ENCODE measurements at places on chromosomes 16 and 17.

DNA sequence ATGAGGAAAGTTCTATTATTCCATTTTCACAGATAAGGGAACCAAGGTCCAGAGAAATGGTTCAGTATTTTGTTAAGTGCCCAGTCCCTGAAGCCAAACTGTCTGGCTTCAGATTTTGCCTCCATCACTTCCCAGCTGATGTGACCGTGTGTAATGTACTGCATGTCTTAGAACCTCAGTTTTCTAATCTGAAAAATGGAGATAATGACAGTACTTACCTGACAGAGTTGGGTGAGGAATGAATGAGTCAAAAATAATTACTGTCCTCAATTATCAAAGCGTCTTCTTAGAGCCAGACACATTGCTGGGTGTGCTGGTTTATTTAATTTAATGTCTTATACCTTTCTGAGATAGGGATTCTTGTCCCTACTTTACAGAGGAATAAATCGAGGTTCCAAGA is 6.7 kb downstream of the ZNF668 start:
- no peak for DNase-seq

GRCh38 chr16:22948603-22949368 is 134.8 kb downstream of the HS3ST2 start:
- DNase-seq: peak; percentile 22

- DNase-seq: no peak
These were observed 1.8 kb upstream of the RARA start for GRCh38 chr17:40307001-40307730.

GRCh38 chr17:47205419-47205963 is 3.7 kb upstream of the MYL4 start:
- peak; percentile 50 for DNase-seq

DNA sequence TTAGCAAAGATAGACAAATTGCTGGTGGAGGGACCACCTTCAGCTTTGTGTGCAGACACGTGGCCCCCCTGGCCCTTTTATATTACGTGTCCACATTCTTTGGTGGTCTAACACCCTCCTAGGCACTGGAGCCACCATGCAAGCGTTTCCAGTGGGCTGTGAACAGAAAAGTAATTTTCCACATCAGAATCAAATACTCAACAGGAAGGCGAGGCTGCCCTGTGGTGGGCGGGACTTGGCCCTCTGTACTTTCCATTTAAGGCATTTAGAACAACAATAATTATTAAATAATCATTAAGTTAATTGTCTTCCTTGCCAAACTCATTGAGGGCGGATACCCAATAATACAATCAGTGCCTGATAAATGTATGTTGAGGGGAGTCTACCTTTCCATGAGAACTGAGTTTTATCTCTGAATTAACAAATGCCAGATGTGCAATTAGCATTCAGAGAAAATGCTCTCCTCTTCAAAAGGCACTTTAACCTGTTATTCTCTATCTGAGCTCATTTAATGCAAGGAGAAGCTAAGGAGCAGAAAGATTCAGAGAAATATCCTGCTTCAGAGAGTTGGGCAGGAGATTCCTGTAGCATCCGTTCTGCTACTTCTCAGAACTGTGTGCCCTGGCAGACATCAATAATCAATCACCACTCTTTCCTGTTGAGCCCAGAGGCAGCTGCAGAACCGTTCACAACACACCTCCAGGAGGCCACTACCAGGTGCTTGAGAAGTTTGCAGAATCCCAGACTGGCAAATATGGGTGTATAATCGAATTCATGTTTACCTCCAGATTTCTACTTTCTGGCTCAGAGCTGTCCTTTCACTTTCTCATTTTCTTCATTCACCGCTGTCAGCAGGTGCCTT is 109.4 kb downstream of the CMIP start:
- no peak for DNase-seq

- no peak for DNase-seq
These were observed 82.7 kb upstream of the ASIC2 start for GRCh38 chr17:33375783-33376182.

- DNase-seq: no peak
These were observed 6.1 kb upstream of the MXRA7 start for GRCh38 chr17:76716839-76717215.

- no peak for DNase-seq
These were observed 52.2 kb downstream of the TRARG1 start for GRCh38 chr17:1331708-1332107.

- peak; percentile 43 for DNase-seq
These were observed 8.0 kb downstream of the FLYWCH1 start for GRCh38 chr16:2919511-2920255.

GRCh38 chr17:9343516-9343915 is 232.1 kb downstream of the STX8 start:
- DNase-seq: no peak

DNA sequence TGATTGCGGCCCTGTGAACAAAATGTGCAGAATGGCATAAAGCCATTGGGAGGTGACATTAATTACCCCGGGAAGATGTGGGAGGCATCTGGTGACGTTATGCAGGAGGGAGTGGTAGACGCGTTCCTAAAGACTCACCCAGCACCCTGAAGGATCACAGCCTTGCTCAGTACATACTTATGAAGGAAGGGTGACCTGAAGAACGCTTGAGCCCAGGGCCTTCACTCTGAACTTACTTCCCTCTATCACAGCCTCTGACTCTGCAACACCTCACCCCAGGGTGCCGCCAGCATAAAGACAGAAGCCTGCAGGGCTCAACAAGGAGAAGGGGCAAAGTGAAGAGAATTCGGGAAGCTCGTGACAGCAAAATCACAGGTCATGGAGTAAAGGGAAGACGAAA is 9.4 kb downstream of the MFSD6L start:
- DNase-seq: no peak

GRCh38 chr17:44970136-44970741 is 2.1 kb upstream of the C1QL1 start:
- DNase-seq: no peak

GRCh38 chr17:49676276-49676868 is 1.5 kb downstream of the SPOP start:
- no peak for DNase-seq

DNA sequence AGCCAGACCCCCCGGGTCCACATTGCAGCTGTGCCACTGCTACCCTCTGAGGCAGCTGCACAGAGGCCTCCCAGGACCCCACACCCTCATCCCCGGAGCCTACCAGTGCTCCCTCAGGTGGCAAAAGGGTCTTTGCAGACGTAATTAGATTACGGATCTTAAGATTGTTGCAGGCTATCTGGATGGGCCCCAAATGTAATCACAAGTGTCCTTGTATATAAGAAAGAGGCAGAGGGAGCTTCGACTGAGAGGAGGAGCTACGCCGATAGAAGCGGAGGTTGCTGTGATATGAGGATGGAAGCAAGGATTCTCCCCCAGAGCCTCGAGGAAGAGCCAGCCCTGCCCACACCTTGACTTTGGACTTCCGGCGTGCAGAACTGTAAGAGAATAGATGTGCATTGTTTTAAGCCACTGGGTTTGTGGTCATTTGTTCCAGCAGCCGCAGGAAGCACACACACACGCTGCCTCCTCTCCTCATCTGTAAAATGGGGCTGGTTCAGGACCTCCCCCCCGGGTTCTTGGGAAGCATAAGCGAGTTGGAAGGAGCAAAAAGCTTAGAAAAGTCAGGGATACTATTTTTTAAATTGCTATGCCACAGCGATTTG is 10.5 kb upstream of the RAI1 start:
- DNase-seq: no peak

GRCh38 chr16:52271088-52271750 is 275.7 kb downstream of the TOX3 start:
- no peak for DNase-seq

- DNase-seq: no peak
These were observed 332.8 kb upstream of the DYNLRB2 start for GRCh38 chr16:80208015-80208414.

DNA sequence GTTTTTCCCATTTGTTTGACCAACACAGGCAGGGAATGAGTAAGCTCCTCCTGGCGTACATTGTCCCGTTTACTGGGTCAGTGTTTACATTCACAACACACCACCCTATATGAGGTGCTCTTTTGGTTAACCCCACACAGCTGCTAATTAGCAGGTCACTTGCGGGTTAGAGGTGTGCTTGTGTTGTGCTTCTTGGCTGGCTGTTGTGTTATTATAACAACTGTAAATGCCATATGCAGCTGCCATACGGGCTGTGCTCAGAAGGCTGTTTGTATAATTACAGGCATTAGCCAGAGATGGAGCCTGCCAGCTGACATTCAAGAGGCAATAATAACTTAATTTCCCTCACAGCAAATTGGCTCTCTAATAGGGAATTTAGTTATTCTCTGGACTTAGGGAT is 205.1 kb upstream of the ELAC2 start:
- no peak for DNase-seq

- DNase-seq: no peak
These were observed 2.0 kb downstream of the SLC46A1 start for GRCh38 chr17:28404007-28404406.

- DNase-seq: no peak
These were observed 3.8 kb upstream of the CMTM1 start for GRCh38 chr16:66562409-66562808.

DNA sequence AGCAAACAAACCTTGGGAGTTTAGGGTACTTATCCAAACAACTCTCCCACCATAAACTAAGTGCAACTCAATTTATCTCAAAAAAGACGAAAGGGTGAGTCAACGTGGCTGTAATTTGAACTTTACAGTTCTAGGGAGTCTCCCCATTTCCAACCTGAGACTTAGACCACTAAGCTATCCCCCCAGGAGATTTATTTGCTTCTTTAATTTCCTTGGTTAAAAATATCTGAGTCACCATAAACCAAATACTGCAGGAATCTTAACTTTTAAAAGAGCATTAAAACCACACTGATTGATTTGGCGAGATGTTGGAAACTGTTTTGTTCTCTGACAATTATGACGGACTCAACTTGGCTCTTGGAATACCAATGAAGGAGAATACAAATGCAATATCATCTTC is 299.3 kb upstream of the SOX9 start:
- no peak for DNase-seq

DNA sequence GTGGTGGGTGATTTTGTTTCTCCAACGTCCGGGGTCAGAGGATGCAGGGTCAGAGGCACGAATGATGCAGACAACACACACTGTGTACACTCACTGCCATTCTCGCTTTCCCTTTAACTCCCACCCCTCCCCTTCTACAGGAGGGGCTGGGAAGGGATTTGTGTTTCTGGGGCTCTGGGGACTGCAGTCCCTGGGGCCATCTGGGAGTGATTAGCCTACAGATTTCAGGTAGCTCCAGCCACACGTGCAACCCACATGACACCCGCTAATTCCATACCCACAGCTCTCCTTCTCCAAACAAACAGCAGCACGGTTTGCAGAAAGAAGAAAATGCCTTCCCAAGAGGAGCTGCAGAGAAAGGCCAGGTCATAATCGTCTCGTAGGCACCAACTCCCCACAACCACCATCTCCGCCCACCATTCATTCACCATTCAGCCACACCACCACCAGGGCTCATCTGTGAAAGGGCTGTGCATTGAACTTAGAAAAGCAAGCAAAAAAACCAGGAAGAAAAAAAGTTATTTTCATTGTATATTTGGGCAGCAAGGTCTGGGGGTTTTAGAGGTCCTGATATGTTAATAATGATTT is 9.4 kb upstream of the SOX9 start:
- no peak for DNase-seq

All from stimulated activated CD4-positive, alpha-beta T cell treated with anti-CD3 and anti-CD28 coated beads, TNF-alpha, amount 100 ng/mL, for 24 hours (primary cell).